Suppressor macrophage treated with lipopolysaccharide for 4 hours (primary cell): ENCODE measurements at places on chromosomes 5 and 9.
A peak's percentile ranks its signal among the peaks of the same experiment; 100 is the strongest.

DNA sequence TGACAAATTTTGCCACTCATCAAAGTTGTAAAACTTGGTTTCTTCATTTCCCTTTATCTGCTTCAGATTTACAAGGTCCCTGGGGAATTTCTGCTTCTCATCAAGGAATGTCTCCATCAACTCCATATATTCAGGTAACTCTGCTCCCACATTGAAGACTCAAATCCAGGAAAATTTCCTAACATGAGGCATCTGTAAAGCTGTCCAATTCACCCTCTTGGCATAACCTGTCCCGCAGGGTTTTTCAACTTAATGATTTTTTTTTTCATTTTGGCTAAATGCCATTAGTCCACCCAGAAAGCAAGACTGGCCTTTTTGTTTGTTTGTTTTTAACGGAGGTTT, 50.2 kb upstream of the SLC30A5 start:
- no peak for DNase-seq

- peak; percentile 12 for DNase-seq
Observed at GRCh38 chr5:132714456-132715307, 22.7 kb downstream of the KIF3A start.

- no peak for DNase-seq
Observed at GRCh38 chr9:5608298-5609225, 20.3 kb upstream of the RIC1 start.

GRCh38 chr5:134769206-134769605, 10.6 kb downstream of the DDX46 start:
- no peak for DNase-seq

DNA sequence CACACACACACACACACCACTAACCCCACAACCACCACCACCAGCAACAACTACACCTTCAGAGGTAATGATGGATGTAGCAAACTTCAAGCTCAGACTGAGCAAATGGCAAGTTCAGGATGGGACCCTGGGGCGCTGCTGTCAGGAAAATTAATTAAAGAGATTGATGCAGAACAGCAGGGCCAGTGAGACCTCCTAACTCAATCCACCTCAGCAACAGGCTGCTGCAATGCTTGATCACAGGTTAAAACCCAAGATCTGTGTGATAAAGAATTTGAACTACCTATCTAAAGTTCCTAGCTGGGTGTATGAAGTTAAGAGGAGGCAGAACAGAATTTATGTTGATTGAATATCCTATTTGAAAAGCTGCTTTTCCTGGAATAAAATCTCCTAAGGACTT, 140.3 kb upstream of the FER start:
- DNase-seq: no peak

GRCh38 chr9:19446361-19446861, 37.6 kb downstream of the ACER2 start:
- DNase-seq: no peak

GRCh38 chr9:112332674-112332976, 794 bp downstream of the PTBP3 start:
- no peak for DNase-seq

DNA sequence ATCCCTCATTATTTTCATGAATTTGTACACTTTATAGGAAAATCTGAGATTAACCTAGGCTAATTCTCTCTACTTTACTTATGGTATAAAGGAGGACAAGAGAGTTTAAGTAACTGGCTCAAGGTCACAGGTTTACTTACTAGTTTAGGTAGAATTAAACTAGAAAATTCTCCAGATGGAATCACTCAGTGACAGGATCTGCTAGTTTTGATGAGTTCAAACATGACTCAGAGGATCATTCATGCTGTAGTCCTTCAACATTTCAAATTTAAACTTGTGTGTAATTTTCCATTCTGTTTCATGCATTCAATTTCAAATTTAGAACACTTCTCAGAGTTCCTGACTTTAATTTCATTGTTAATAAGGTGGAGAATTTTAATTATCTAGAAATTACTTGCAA, 485.7 kb upstream of the TUSC1 start:
- DNase-seq: no peak

GRCh38 chr5:32223972-32224609, 50.0 kb upstream of the GOLPH3 start:
- DNase-seq: no peak

- DNase-seq: no peak
Observed at GRCh38 chr5:154133591-154133990, 56.9 kb upstream of the GALNT10 start.

GRCh38 chr5:90112033-90112692, 297.4 kb downstream of the CETN3 start:
- DNase-seq: no peak

DNA sequence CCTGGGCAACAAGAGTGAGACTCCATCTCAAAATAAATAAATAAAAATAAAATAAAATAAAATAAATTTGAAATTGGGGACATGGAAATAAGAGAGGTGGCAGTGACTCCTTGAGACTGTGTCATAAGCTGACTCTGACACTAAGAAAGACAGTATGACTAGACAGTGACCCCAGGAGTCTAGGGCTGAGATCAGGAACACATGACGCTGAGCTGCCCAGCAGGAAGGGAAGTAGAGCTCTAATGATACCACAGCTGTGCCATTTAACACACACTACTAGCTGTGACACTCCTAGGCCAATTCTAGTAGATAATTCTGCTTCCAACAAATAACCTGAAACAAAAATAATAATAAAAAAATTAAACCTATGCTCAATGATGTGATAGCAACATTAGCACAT, 293.0 kb downstream of the SEC61B start:
- DNase-seq: peak; percentile 93

DNA sequence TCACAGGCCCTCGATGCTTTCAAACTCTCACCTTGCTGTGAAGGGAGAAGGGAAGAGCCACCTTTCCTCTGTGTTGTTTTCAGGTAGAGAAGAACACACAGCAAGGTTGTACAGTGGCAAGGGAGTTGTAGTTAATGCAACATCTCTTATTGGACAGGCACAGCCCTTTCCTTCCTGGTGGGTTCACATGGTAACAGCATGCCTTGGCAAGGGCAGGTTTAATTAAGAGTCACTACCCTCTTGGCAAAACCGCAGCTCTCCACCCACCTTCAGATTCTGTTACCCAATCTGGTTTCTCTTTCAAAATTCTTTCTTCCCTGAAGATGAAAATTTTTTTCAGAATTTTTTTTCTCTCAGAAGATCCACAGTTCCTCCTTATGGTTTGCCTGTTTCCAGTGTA, 253.1 kb downstream of the TLR4 start:
- peak; percentile 8 for DNase-seq

GRCh38 chr5:20000416-20000815, 12.4 kb upstream of the CDH18 start:
- DNase-seq: no peak

DNA sequence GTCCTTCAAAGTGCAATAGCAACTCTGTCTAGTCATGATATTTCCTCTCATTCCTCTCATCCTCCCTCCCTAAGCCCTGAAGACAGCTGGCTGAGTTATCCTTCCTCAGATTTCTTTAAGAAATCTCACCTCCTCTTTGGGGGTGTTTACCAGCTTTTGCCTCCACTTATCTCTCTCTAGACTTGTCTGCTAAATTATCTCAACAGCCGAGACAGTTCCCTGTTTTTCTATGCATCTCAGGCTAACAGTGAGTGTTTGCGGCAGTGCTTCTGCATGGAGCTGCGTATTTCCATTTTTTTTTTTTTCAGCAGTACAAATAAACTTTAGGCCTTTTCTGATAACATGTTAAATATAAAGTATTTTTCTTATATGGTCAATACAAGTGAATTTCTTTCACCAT, 20.9 kb downstream of the KCTD16 start:
- no peak for DNase-seq

GRCh38 chr5:139445325-139446170, 6.2 kb upstream of the DNAJC18 start:
- no peak for DNase-seq

GRCh38 chr5:143182901-143183820, 220.3 kb downstream of the NR3C1 start:
- DNase-seq: peak; percentile 61

DNA sequence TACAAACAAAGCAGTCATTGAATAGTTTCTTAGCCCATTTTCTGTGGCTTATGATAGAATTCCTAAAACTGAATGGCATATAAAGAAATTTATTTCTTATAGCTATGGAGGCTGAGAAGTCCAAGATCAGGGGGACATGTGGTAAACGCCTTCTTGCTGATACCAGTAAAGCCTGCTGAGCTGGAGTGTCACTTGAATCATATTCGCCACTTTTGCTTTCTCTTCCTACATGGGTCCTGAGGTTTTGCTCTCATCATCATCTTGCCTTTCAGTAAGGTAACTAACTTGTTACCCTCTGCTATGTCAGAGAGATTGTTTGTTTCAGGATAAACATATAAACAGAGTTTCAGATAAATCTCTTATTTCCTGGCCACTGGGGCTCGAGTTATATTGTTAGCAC, 203.3 kb upstream of the DMRT1 start:
- DNase-seq: peak; percentile 42

DNA sequence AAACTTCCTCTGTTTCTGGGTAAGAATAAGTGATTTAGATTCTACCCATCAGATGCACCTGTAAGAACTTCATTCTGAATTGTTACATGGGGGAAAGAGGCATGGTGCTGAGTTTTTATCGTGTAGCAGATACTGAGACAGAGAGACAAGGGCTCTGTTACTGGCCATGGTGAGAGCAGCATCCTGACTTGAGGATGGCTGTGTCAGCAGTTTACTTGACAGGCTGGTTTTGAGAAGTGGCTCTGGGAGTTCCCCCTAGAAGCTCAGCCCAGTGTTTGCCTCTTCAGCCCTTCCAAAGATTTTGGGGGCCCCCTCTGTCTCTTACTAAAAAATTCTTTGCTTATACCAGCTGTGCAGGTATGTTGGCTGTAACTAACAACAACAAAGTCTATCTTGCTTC, 510.5 kb downstream of the LRRC70 start:
- no peak for DNase-seq

- no peak for DNase-seq
Observed at GRCh38 chr9:7454624-7455023, 345.0 kb downstream of the DMAC1 start.

DNA sequence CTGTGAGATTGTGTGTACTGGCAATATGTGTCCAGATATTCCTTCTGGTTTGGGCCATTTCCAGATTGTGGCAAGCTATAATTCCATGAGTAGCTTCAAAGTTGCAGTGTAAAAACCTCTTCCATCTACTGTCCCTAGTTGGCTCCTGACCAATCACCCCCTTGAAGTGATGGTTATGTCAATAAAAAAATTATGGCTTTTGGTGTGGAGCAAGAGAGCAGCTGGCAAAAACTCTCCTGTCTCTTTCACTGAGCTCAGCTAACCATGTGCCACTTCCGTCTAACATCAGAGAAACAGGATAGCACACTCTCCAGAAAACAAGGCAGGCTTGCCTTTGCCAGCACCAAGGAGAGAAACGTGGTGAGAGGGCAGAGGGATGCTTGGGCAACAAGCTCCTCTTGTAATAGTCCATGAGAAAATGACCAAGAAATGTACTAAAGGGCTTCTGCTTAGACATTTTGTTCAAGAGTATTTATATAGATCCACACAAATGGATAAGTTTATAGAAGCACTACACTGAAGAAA, 914.4 kb upstream of the SEMA6A start:
- DNase-seq: no peak

- DNase-seq: no peak
Observed at GRCh38 chr9:130982636-130983358, 26.2 kb upstream of the LAMC3 start.

GRCh38 chr5:160009591-160009989, 651 bp downstream of the TTC1 start:
- peak; percentile 50 for DNase-seq

DNA sequence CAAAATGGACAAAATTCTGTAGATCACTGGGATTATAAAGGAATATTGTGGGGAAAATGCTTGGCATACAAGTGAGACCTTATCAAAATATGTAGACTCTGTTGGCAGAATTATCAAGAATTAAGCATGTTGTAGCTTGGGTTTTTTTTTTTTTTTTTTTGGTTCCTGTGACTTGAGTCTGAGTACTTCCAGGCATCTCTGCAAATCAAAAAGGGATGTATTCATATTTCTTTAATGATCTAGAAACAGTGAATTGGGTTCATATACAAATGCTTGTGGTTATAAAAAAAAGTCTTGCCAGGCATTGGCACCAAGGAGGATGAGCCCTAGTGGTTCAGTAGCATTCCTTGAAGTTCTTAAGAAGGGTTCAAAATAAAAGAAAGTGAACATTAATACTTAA, 292.2 kb downstream of the ARHGAP26 start:
- DNase-seq: no peak

DNA sequence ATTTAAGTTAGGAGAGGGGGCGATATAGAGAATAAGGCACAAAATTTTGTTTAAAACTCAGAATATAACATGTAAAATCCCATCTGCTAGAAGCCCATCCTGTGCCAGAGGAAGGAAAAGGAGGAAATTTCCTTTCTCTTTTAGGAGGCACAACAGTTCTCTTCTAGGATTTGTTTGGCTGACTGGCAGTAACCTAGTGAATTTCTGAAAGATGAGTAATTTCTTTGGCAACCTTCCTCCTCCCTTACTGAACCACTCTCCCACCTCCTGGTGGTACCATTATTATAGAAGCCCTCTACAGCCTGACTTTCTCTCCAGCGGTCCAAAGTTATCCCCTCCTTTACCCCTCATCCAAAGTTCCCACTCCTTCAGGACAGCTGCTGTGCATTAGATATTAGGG, 18.3 kb downstream of the MOCS2 start:
- DNase-seq: no peak

GRCh38 chr5:28726815-28727214, 1688.4 kb upstream of the CDH9 start:
- DNase-seq: no peak

- no peak for DNase-seq
Observed at GRCh38 chr9:73880101-73880500, 617.0 kb upstream of the RORB start.

GRCh38 chr5:7871653-7872052, 2.7 kb downstream of the MTRR start:
- no peak for DNase-seq

DNA sequence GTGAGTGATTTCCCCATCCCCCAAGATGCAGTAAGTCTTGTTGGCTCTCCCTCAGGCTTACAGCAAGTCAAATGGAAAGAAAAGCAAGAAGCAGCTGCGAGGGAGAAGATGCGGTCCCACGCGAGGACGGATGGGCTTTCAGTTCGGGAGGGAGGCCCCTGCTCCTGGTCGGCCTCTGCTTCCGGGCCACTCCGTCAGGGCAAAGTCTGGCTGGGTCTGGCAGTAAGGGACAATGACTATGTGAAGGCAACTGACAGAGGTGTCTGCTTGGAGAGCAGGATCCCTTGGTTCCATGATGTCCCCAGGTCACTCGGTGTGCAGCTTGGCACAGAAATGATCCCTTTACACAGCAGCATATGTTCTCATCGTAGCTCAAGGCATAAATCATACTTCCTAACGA, 146.7 kb downstream of the HSPA4 start:
- DNase-seq: no peak

- peak; percentile 59 for DNase-seq
Observed at GRCh38 chr9:95874989-95875304, 544 bp upstream of the ERCC6L2 start.
